ENCODE measurements at places on chromosomes 1 and 21. TPM values are rescaled to one million over a fixed set of nuclear protein-coding genes. Genes with fewer than 3 reads are reported as not detected.

The CAMK1G gene
- polyA plus RNA-seq = 0.03 TPM

The FAM151A gene
- polyA plus RNA-seq = 0.25 TPM

The OR6N1 gene
- not detected for polyA plus RNA-seq

The CAPN9 gene
- 14.7 TPM for polyA plus RNA-seq

The SLFNL1 gene
- 0.25 TPM for polyA plus RNA-seq

The ARHGEF10L gene
- 22.5 TPM for polyA plus RNA-seq

The PLD5 gene
- polyA plus RNA-seq = not detected

The BEST4 gene
- polyA plus RNA-seq = not detected

The GBP4 gene
- polyA plus RNA-seq = 17.1 TPM

The ZNF326 gene
- polyA plus RNA-seq = 12.2 TPM

The FCGR3A gene
- 2.8 TPM for polyA plus RNA-seq

The THAP3 gene
- 27.6 TPM for polyA plus RNA-seq

The CTPS1 gene
- polyA plus RNA-seq = 9.8 TPM

The PADI3 gene
- not detected for polyA plus RNA-seq

The RIPPLY3 gene
- polyA plus RNA-seq = not detected

The TNNT2 gene
- 7.0 TPM for polyA plus RNA-seq

The IL6R gene
- polyA plus RNA-seq = 4.0 TPM

The VAV3 gene
- 6.5 TPM for polyA plus RNA-seq

The RNF115 gene
- polyA plus RNA-seq = 5.1 TPM

The PADI4 gene
- polyA plus RNA-seq = 0.08 TPM

The AUNIP gene
- 1.00 TPM for polyA plus RNA-seq

The FAAP20 gene
- 101 TPM for polyA plus RNA-seq

The SERTAD4 gene
- polyA plus RNA-seq = 2.2 TPM

The BMP8B gene
- polyA plus RNA-seq = 0.37 TPM

The ITLN2 gene
- not detected for polyA plus RNA-seq

The CPTP gene
- polyA plus RNA-seq = 17.3 TPM

The IGSF3 gene
- polyA plus RNA-seq = 6.2 TPM

The CR1L gene
- not detected for polyA plus RNA-seq

The TMEM54 gene
- 249 TPM for polyA plus RNA-seq

The BATF3 gene
- 5.3 TPM for polyA plus RNA-seq

The SGIP1 gene
- 1.9 TPM for polyA plus RNA-seq

The ACTA1 gene
- 2.7 TPM for polyA plus RNA-seq

The OR14K1 gene
- polyA plus RNA-seq = not detected

The SPOCD1 gene
- 0.95 TPM for polyA plus RNA-seq

The FAM167B gene
- 7.1 TPM for polyA plus RNA-seq

The ST6GALNAC5 gene
- 2.9 TPM for polyA plus RNA-seq

The WNT4 gene
- polyA plus RNA-seq = 10.0 TPM

The CHIA gene
- polyA plus RNA-seq = 69.0 TPM

Measured in stomach (tissue), 19 donors.